Urothelium cell line (cell line): ENCODE measurements at places on chromosomes 1 and 21.
A peak's percentile ranks its signal among the peaks of the same experiment; 100 is the strongest.

- DNase-seq, result no peak
Observed at GRCh38 chr21:30997541-30997940, 40.7 kb downstream of the KRTAP19-8 start.

- DNase-seq, result no peak
Observed at GRCh38 chr1:89125240-89125912, 538 bp downstream of the GBP2 start.

DNA sequence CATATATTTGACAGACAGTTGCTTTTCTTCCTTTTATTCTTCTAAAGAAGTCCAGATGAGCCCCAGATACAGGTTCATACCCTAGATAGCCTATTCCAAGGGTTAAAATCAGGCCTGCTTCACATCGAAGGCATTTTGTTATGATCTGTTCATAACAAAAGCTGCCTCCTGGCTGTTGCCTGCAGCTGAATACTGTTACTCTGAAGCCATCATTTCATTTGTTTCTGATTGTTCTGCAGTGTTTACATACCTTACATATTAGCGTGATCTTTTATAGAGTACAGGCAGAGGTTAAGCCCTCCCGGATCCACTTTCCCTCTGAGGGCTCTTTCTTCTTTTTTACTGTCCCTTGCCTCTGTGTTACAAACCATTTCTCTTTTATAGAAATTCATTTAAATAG, 219.0 kb upstream of the HOOK1 start:
- DNase-seq, result no peak

- no peak for DNase-seq
Observed at GRCh38 chr21:31330144-31330483, 13.9 kb downstream of the TIAM1 start.

DNA sequence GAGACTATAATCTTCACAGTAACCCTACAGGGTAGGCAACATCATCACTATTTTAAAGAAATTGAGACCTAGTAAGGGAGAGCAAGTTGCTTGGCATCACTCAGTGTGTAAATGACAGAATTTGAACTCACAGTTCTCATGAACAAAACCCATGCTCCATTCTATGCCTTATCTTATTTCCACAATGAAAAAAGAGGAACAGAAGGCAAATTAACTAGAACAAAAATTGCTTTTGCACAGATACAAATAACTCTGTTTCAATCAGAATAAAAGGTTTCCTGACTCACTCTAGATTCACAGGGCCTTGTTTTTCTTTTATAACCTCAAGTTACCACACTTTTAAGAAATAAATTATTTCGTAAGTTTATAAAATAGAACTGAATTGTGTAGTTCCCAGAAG, 90.1 kb downstream of the UCHL5 start:
- DNase-seq, result no peak

- peak; percentile 73 for DNase-seq
Observed at GRCh38 chr1:32538887-32539583, at the start of gene ZBTB8A. Gene ZBTB8A, plus strand, starts transcription at chr1:32539427. Its CDS starts 53,505 bp downstream, at chr1:32592932.

GRCh38 chr1:209267968-209268367, 315.5 kb upstream of the CAMK1G start:
- DNase-seq, result no peak

DNA sequence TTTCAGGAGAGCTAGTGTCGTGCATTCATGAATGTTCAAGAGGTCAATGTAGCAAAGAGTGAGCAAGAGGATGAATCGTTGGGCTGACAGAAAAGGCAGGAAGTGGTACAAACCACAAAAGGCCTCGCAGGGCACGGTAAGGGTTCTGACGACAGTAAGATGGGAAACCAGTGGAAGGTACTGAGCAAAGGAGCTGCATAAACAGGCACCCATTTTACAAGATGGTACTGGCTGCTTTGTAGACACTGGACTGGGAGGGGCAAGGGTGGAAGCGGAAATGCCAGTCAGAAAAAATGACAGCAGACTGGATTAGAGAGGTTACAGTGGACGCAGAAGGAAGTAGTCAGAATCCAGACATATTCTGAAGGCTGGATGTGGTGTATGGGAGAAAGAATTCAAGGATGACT, 123.5 kb downstream of the PTPN14 start:
- peak; percentile 86 for DNase-seq

DNA sequence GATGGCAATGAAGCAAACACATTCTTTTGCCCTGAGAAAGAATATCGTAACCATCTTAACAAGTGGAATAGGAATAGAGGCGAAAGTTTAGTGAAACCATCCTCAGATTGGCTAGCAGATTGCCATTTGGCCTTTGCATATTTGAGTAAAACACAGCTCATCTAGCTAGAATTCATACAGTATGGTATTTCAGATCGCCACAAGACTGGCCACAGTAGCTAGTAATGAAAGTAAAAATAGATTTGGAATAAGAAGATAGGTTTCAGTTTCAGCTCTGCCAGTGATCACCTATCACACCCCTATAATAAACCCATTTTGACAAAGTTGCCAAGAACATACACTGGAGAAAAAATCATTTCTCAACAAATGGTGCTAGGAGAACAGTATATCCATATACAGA, 294.9 kb downstream of the LRRIQ3 start:
- no peak for DNase-seq

DNA sequence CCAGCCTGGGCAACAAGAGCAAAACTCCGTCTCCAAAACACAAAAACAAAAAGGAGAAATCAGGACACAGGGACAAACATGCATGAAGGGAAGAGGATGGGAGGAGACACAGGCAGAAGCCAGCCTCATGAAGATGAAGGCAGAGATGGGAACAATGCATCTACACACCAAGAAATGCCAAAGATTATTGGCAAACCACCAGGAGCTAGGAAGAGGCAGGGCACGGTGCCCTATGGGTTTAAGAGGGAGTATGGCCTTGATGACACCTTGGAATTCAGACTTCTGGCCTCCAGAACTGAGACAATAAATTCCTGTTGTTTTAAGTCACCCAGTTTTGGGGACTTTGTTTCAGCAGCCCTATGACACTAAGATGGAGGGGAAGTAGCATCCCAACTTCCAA, 5.2 kb downstream of the TMPRSS3 start:
- no peak for DNase-seq

- DNase-seq, result no peak
Observed at GRCh38 chr1:235002706-235003300, 125.8 kb downstream of the TOMM20 start.

DNA sequence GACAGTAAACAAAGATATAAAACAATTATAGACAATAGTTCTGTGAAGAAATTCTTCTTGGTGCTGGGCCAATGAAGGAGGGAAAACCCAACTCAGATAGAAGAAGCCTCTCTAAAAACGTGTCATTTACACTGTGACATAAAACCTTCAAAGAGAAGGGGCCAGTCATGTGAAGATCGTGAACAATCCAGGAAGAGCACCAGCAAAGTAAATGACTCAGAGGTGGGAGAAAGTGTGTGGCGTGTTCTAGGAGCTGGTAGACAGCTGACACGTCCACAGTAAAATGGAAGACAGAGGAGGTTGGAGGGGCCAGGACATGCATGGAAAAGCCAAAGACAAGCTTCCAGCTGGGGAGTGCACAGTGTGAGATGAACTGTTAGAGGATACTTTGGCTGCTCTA, 143.6 kb downstream of the VAV3 start:
- DNase-seq, result peak; percentile 11

DNA sequence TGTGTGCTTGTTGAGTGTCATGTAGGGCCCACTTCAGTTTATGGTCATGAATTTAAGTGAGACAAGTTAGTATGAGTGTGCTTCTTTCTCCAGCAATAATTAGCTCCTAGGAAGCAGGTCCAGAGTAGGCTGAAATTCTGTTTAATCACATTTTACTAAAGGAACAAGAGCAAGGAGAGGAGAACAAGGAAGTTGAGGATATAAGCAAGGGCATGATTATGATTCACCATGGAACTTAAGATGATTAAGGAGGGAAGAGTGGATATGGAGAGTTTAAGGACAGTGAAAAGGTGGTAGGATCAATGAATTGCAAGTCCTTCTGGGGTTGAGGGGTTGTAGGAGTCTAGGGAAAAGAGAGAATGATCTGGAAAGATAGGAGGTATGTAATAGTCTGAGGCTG, 3.1 kb upstream of the DIPK1A start:
- no peak for DNase-seq

DNA sequence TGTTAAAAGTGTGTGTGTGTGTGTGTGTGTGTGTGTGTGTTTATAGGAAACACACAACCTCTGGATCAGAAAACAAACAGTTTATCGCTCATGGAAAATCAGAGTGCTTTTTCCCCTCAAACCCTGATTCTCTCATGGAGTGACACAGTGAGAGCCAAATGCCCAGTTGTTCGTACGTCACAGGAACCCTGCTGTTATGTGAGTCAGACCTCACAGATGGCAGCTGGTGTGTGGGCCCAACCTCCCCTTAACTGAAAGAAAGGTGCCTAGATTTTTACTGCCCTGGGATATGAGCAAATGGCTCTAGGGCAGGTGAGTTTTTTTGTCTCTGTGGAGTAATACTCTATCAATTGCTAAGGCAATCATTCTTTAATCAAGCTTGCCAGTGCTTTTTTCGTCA, 1788.1 kb downstream of the BRINP3 start:
- peak; percentile 8 for DNase-seq

GRCh38 chr1:204975568-204976235, 67.3 kb upstream of the CNTN2 start:
- peak; percentile 80 for DNase-seq

DNA sequence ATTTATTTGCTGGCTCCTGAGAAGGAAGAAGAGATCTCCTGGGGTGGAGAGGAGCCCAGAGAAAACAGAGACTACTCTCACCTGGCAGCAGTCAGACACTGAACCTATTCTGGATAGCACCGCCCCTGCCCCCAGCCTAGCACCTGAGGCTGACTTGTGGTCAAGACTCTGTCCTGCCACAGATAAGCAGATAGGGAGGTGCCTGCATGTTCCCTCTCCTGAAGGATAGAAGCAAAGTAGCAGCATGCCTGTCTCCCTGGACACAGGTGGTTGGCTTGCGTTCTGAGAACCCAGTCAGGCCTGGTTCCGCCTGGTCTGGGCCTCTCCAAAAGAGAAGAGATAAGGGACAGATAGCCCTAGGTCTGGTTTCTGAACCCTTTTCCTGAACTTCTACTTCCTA, 1.3 kb upstream of the EFNA3 start:
- no peak for DNase-seq

- DNase-seq, result no peak
Observed at GRCh38 chr1:27773826-27774445, 917 bp downstream of the STX12 start.

GRCh38 chr21:25215698-25216384, 391.4 kb downstream of the MRPL39 start:
- no peak for DNase-seq

GRCh38 chr1:116769561-116769977, 15.3 kb downstream of the CD2 start:
- DNase-seq, result no peak

- no peak for DNase-seq
Observed at GRCh38 chr1:231976231-231976630, 349.6 kb downstream of the DISC1 start.

DNA sequence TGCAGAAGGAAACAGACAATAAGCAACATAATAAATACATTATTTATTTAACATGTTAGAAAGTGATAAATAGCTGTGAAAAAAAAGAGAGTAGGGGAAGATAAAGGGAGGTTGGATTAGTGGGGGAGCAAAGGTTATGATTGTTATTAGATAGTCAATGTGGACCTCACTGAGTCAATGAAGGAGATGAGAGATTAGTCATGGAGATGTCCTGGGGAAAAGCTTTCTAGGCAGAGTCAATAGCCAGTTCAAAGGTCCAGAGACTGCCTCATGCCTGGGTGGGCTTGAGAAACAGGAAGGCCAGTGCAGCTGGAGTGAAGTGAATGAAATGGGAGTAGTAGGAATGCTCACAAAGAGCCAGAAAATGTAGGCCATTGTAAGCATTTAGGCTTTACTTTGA, 187.1 kb upstream of the CACYBP start:
- DNase-seq, result no peak

- no peak for DNase-seq
Observed at GRCh38 chr1:67250051-67250653, 57.5 kb upstream of the IL12RB2 start.

DNA sequence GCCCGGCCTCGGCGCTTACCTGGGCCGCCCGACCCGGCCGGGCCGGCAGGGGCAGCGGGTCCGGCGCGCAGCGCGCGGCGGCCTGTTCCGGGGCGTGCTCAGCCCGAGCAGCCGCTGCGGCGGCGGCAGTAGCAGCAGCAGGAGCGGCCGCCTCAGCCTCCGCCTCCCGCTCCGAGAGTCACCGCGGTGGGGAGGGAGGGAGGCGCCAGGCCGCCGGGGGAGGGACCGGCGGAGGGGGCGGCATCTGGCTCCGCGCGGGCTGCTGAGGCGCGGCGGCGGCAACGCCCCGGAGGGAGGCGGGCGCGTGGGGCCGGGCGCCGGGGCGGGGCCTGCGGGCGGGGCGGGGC, at the start of gene CTNNBIP1:
TSS of gene CTNNBIP1 (minus strand) at position 194 of the 347 bp plus-strand sequence. CDS start 38,205 bp downstream, outside the sequence.
- DNase-seq, result no peak

DNA sequence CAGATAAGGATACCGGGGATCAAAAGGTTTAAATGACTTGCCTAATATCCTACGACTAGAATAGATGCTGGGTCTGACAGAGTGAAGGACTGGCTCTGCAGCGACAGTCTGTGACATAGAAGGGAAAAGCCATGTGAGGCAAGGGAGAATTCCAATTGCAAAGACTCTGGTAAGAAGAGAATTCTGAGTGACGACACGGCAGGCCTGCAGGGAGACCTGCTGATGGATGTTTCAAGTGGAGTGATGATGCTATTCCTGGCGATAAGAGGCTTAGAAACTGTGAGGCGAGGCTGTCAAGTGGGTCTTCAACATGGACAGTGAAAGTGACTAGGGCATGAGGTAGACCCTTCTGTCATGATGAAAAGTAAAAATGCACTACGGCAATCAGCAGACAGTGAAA, 176.6 kb upstream of the PBX1 start:
- no peak for DNase-seq

DNA sequence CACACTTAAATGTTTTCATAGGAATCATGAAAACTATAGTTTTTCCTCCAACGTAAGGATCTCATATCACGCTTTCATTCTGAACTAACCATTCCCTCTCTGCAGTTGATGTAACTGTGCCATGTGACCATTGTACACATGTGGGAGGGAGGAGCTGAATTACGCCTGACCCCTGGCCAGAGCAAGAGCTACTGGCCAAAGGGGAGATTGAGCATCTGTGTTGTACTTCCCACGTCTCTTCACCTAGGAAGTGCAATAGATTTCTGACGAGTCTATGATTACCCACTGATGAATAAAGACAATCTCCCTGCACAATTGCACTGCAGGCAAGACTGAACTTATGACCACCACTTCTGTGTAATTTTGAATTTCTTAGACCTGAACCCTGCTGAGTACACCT, 24.0 kb downstream of the PTPRC start:
- no peak for DNase-seq

GRCh38 chr1:81374481-81374880, 426.3 kb upstream of the ADGRL2 start:
- no peak for DNase-seq

- DNase-seq, result no peak
Observed at GRCh38 chr1:239997515-239998311, 94.0 kb upstream of the FMN2 start.

- DNase-seq, result no peak
Observed at GRCh38 chr1:11919621-11920020, 6.6 kb downstream of the KIAA2013 start.

DNA sequence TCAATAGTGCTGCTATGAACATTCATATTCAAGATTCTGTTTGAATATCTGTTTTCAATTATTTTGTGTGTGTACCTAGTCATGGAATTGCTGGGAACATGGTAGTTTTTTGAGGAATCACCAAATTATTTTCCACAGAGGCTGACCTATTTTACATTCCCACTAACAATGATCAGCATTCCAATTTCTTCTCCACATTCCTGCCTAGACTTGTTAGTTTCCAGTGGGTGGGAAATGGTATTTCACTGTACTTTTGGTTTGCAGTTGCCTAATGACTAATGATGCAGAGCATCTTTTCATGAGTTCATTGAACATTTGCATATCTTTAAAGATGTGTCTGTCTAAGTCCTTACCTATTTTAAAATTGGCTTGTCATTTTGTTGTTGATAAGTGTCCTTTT, 1182.6 kb upstream of the B3GALT2 start:
- peak; percentile 9 for DNase-seq
